Parietal lobe (tissue), 2 donors: ENCODE measurements at places on chromosomes 5 and 9. TPM values are rescaled to one million over a fixed set of nuclear protein-coding genes. Genes with fewer than 3 reads are reported as not detected.

Gene PDE8B
- 5.6 TPM for total RNA-seq

Gene ARL14EPL
- not detected for total RNA-seq

Gene GRXCR2
- not detected for total RNA-seq

Gene IL12B
- not detected for total RNA-seq

Gene THG1L
- total RNA-seq: 15.7 TPM

Gene NUTM2G
- total RNA-seq: not detected

Gene SLC36A2
- not detected for total RNA-seq

Gene FAM169A
- total RNA-seq: 58.2 TPM

Gene SLC31A1
- 10.6 TPM for total RNA-seq

Gene LCP2
- total RNA-seq: 1.3 TPM

Gene PRR7
- 11.9 TPM for total RNA-seq

Gene SVEP1
- total RNA-seq: 16.3 TPM

Gene SELENOP
- 24.4 TPM for total RNA-seq

Gene NTRK2
- total RNA-seq: 203 TPM
